T-cell (primary cell): ENCODE measurements at places on chromosomes 3 and 15.

- no peak for DNase-seq
These were observed 388.7 kb upstream of the RGMA start for GRCh38 chr15:93477721-93478120.

- DNase-seq: no peak
These were observed 263 bp upstream of the UTS2B start for GRCh38 chr3:191330530-191331048.

DNA sequence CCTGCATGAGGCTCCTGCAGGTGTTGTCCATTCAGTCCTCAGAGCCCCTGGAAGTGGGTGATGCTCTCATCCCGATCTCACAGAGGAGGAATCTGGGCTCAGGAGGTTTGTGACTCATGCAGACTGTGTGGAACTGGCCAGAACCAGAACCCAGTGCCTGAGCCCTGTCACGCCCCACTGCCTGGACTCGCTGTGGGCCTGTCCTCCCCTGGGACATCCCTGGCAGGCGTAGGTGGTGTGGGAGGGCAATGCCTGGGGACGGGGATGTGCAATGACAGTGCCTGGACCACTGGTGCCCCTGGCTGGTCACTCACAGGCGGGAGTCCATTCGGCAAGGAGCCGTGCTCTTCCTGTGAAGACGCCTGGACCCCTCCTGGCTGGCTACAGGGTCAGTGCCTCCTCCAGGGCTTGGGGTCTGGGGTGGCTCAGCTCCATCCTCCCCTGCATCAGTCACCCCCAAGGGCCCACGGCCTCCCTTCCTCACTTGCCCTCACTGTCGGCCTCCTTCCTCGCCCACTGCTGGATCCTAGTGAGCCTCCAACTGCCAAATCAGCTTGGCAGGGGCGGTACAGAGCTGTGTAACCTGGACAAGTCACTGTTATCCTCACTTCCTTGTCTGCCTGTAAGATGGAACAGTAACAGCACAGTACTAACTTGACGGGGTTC lies 14.9 kb downstream of the PSTPIP1 start:
- no peak for DNase-seq

GRCh38 chr15:70133296-70133695 lies 35.6 kb upstream of the TLE3 start:
- no peak for DNase-seq

DNA sequence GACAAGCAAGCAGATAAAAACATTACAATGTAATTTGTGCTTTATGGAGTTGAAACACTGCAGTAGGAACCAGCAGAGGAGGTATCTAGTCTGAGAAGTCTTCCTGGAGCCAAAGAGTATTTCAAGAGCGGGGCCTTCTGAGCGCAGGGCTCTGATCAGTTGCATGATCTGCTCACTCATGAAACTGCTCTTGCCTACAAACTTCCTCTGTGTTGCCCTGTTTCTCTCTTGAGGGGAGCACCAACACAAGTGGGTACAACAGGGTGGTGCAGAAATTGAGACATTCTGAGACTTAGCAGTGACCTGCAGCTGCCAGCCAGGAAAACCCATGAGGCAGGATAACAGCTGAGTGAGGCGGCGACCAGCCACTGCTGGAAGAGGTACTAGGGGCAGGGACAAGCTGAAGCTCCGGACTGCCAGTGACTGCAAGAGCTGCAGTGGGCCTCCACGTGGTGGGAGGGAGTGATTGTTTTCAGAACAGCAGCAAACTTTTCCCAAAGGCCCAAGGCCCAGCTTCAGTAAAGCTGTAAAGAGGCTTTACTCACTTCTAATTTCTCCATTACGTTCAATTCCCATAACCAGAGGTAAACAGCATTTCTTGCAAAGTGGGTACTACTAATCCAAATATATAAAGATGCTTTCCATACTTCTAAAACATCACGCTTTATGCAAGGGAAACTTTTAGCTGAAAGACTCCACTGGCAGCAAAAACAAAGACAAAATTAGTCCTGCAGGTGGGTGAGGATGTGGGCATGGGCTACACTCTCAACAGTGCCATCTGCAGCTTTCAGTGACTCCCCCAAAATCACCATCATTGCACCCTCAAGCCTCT lies 69.0 kb upstream of the LPP start:
- no peak for DNase-seq

- no peak for DNase-seq
These were observed 268.6 kb upstream of the SLITRK3 start for GRCh38 chr3:165464736-165465135.

DNA sequence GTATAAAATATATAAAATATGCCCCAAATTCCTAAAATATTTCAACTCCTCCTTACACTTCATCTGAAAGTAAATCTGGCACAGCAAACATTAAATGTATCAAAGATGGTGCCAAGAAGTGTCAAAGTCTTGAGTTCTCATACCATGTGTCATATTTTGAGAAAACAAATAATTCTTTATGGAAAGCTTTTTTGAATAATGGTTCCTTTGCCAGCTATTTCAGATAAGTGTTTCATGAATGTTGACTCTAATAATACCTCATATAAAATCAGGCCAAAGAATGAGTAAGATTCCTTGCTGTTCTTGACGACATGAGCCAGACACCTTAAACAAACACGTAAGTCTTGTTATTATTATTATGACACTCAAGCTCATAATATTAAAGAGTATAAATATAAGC lies 30.3 kb upstream of the ZNF385D start:
- no peak for DNase-seq

DNA sequence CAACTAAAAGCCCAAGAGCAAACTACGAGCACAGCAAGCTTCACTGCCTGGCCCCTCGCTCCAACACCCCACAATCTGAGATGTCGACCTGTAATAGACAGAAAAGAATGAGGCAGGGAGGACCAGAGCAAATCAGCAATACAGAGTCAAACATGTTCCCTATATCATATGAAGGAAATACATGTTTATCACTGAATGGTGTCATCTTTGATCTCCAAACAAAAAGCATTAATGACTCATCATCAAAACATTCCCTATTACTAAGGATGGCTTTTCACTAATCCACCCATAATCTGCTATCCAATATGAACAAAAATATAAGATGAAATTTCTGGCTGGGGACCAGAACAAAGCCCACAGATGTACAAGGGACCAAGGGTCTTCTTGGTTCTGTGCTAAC lies 34.7 kb downstream of the MYO5A start:
- no peak for DNase-seq

GRCh38 chr3:115758076-115758763 lies 134.9 kb downstream of the GAP43 start:
- no peak for DNase-seq

DNA sequence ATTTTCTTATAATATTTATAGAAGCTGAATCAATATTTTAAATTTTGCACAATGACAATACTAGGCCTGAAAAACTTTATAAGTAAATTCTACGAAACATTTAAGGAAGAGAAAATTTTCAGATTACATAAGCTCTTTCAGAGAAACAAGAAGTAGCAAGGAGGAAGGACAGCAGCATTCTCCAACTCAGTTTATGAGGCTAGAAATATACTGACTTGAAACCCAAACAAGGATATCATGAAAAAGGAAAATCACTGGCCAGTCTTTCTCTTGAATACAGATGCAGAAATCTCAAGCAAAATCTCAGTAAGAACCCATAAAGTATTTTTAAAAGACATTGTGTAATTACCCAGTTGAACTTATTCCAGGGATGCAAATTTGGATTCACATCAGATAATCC lies 121.3 kb downstream of the STAC start:
- DNase-seq: no peak

DNA sequence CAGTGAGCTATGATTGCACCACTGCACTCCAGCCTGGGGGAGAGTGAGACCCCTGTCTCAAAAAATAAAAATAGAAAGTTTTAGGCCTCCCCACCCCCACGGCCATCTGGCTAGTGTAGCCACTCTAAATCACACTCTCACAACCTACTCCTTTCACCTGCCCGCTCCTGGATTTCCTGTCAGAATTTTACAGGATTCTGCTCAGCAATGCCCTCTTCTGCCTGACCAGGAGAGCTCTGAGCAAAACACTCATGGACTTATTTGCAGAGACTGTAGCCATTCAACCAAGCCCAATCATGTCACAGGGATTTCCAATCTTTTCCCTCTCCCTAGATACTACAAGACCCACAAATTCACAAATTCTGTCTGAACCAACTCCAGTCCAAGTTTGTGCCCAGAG lies 242.6 kb upstream of the TPRG1 start:
- no peak for DNase-seq

GRCh38 chr15:65365229-65365628 lies 12.6 kb downstream of the IGDCC3 start:
- DNase-seq: no peak

GRCh38 chr3:5809586-5810246 lies 622.2 kb downstream of the EDEM1 start:
- no peak for DNase-seq

- no peak for DNase-seq
These were observed 142.3 kb upstream of the MEF2A start for GRCh38 chr15:99423186-99424130.

GRCh38 chr15:70605606-70606410 lies 157.6 kb downstream of the UACA start:
- no peak for DNase-seq

- DNase-seq: no peak
These were observed 226.1 kb downstream of the ADAMTS17 start for GRCh38 chr15:100115711-100116090.

DNA sequence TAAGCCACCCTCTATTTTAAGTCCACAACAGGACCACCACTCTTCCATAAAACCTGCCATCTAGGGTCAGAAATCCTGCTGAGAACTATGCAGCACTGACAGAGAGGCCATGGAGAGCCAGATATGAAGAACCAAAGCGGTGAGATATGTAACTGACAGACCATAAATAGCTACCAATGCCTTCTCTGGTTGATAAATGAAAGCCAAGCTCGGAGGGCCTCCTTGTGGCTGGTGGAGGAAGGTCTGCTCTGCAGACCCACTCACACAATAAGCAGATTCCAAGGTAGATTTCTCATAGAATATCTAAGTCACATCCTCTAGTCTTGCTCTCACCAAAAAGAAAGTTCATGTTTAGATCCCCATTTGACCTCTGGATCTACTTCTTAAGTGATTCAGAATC lies 38.9 kb downstream of the RYK start:
- DNase-seq: no peak

GRCh38 chr3:193677734-193678133 lies 84.7 kb downstream of the OPA1 start:
- no peak for DNase-seq

- no peak for DNase-seq
These were observed 888 bp downstream of the TMEM115 start for GRCh38 chr3:50358355-50358910.

- DNase-seq: no peak
These were observed 19.0 kb downstream of the SEMA6D start for GRCh38 chr15:47736143-47736786.

DNA sequence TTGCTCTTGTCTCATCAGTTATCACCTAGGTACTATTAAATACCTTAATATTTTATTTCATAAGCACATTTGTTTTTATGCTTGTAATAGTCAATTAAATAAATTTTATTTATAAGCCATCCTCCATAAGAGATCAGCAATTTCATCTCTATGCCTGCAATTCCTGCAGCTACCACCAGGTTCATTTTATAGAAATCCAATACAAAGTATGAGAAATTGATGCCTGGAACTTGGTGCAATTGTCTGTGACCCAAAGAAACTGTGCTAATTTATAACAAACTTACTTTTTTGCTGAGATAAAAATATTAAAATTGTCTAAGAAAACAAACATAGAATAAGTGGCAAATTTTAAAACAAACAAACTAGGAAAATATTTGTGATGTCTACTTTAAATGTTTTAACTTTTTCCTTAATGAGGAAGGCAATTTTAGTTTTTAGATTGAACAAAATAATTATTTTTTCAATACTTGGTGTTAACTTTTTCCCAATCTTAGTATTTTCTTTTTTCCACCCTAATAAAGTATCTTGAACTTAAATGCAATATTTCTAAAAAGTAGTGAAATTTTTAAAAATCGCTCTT lies 1026.6 kb downstream of the ROBO1 start:
- no peak for DNase-seq

- DNase-seq: no peak
These were observed 406.9 kb downstream of the OXSM start for GRCh38 chr3:26196781-26197180.

- no peak for DNase-seq
These were observed 40.2 kb downstream of the LRRK1 start for GRCh38 chr15:100959066-100960050.

DNA sequence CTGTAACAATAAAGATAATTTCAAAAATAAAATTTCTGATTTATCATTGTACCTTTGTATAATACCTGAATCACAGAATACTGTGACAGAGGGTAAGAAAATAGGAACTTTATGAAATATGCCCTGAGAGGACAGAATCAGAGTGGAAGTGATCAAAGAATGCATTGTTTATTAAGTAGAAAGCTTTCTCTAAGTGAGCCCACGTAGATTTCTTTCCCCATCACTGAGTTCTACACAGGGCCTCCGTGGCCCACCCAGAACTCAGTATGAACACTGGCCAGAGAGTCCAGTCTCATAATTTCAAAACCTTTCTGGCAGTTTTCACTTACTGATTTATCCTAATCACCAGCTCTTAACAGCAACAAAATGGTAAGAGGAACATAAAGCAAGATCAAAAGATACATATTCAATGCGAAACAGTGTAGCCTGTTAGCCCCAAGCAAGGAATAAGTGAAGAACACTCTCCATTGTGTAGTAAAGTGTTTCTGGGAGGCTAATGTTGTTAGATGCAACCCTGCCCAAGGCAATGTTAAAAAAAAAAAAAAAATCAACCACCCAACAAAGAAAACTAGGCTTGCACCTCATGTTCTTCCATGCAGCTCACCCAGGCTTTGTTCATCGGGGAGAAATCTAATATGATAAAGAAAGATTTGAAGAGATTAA lies 341.3 kb downstream of the LSAMP start:
- DNase-seq: no peak

GRCh38 chr3:65778968-65779367 lies 259.8 kb downstream of the MAGI1 start:
- DNase-seq: no peak

GRCh38 chr3:187739561-187740332 lies 5.5 kb downstream of the BCL6 start:
- peak; percentile 68 for DNase-seq

GRCh38 chr3:48130321-48130904 lies 57.8 kb downstream of the CDC25A start:
- DNase-seq: no peak

GRCh38 chr3:70556056-70556455 lies 243.6 kb upstream of the MDFIC2 start:
- no peak for DNase-seq

GRCh38 chr3:189659571-189659970 lies 28.4 kb downstream of the TP63 start:
- DNase-seq: no peak

GRCh38 chr3:183332487-183332886 lies 79.4 kb downstream of the B3GNT5 start:
- no peak for DNase-seq
